ENCODE measurements at places on chromosomes 7 and 10. TPM values are rescaled to one million over a fixed set of nuclear protein-coding genes. Genes with fewer than 3 reads are reported as not detected.

The MYL10 gene
- not detected for total RNA-seq

The DEPP1 gene
- total RNA-seq = 191 TPM

The ACBD5 gene
- 21.4 TPM for total RNA-seq

The SLC26A5 gene
- total RNA-seq = not detected

The TSPAN33 gene
- 0.30 TPM for total RNA-seq

The PI4K2A gene
- total RNA-seq = 11.4 TPM

The TEX47 gene
- not detected for total RNA-seq

The GIMAP6 gene
- 115 TPM for total RNA-seq

The CRYGN gene
- total RNA-seq = not detected

The ATP6V0A4 gene
- under 0.01 TPM for total RNA-seq

The NRG3 gene
- 1.4 TPM for total RNA-seq

The PHTF2 gene
- total RNA-seq = 14.3 TPM

The OPALIN gene
- not detected for total RNA-seq

The ASB10 gene
- total RNA-seq = not detected

The MEOX2 gene
- 3.2 TPM for total RNA-seq

The HOXA3 gene
- 1.4 TPM for total RNA-seq

The HOGA1 gene
- total RNA-seq = 0.32 TPM

The STEAP1B gene
- 124 TPM for total RNA-seq

The SKIDA1 gene
- 0.46 TPM for total RNA-seq

The NME8 gene
- not detected for total RNA-seq

The CRTAC1 gene
- total RNA-seq = 0.30 TPM

The CCSER2 gene
- 18.8 TPM for total RNA-seq

The PSAP gene
- total RNA-seq = 440 TPM

The ARMC3 gene
- total RNA-seq = not detected
